ENCODE measurements at places on chromosomes 6 and 20.

DNA sequence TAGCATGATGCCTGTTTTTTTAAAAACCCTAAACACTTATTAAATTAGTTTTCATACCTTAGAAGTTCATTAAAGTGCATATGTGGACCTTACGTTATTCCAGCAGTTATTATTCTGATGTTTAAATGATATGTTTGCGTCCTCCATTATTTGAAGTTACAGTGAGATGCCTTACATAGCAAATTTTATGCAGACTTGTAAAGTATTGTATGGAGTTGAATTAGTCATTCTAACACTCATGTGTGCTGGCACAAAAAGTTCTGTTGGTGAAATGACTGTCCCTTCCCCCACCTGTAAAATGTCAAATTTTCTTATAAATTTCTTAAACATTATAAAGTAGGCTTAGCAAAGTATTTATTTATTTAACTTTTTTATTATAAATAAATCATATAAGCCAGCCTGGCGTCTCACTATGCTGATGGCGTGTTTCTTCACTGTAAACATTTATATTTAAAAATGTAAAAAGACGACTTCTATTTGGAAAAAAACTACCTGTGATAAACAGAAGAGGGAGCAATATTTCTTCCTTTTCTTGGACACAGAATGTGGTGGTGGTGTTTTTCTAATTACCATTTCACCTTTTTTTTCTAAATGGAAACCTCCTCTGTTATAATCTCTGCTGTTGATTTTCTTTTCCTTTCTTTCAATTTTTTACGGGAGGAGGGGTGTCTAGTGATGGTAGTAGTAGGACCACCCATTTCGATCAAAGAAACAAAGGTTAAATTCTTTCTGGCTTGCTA lies 155.4 kb downstream of the RFPL4B start:
- DNase-seq, result no peak

DNA sequence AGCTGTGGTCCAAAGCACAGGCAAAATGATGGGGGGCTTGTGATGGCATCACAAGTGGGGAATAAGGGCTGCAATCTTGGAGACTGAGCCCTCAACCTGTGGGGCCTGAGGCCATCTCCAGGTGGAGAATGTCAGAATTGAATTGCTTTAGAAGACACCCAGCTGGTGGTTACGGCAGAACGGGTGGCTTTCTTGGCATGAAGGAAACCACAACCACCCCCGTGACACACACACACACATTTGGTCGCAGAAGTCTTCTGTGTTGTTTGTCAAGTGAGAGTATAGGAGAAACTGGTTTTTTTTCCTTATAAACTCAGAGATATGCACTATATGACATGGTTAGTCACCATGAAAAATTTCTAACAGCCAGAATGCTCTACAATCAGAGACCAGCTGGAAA lies 139.5 kb upstream of the CDH4 start:
- DNase-seq, result no peak

DNA sequence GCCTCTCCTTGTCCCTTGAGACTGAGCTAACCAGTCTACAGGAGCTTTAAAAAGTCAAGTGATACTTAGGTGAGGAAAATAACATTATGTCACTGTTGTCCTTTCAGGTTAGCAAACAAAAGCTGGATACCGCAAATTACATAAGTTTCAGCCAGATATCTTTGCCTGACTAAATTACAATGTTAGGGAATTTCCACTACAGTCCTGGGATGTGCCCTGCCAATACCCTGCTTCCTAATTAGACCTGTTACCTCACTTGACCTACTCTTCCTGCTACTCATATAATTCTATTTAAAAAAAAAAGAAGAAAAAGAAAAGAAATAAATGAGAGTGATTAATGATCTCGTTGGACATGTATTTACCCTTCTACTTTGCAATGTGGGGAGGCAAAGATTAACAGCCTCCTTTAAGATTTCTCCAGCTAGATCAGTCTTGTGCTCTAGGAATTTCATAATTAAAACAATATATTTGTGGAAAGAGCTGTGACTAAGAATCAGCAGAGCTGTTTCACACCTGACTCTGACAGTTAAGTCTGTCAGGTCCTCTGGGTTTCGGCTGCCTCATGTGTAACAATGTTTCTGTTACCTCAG lies 318.9 kb downstream of the HDGFL1 start:
- DNase-seq, result no peak

DNA sequence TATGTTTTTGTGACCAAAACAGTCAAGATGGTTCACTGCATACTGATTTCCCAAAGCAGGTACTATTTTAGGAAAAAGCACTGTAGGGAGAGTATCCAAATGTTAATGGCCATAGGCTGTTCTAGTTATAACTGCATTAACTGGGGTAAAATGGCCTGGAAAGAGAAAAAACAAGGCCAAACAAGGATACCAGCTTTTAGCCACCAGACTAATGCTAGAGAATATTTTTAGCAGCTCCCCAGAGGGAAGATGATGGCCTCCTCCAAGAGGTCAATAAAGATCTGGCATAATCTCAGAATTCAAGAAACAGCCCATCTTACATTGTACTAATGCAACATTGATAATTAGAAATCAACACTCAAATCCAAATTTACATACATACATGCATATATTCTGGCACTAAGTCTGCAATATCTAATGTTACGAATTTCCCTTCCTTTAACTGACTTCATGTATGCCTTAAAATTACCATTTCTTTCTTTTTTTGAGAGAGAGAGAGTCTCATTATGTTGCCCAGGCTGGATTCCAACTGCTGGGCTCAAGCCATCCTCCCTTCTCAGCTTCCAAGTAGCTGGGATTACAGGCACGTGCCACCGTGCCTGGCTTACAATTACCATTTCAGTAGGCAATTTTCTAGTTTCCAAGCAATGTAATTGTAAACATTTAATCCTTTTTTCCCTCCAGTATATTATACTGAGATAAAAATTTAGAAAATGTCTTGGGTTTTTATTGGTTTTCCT lies 9.3 kb downstream of the COX7A2 start:
- no peak for DNase-seq

DNA sequence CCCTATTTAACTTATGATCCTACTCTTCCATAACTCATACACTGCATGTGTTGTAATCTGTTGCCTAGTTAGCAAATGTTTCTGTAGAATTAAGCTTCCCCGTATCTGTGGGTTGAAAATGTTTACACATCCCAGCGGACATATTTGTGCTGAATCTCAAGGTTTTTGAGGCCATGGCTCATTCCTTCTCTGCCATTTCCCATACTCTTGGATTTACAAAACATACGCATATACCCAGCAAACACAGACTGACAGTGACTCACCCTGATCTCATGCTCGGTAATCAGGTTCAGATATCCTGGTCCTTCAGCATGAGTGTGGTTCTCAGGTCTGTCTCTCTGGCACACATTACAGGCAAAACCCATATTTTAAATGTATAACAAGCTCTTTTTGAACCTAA lies 58.7 kb downstream of the AGPAT4 start:
- no peak for DNase-seq

DNA sequence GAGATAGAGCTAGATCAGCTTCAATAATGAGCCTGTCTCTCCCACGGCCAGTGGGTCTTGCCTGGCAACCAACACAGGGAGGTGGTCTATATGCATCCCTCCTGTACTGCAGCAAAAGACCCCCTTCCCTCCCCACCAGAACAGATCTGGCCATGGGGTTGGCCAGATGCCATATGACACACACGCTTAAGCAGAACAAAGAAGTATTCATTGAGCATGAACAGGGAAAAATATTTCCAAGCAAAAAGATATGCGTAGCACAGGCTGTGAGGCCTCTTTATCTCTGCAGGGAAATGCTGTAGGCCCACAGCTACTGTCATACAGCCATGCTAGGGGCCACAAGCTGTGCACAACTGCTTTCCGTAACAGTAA lies 73.4 kb upstream of the NRSN1 start:
- no peak for DNase-seq
